ENCODE measurements at places on chromosomes 2 and 18. TPM values are rescaled to one million over a fixed set of nuclear protein-coding genes. Genes with fewer than 3 reads are reported as not detected.

The PJVK gene
- 3.8 TPM for total RNA-seq

The TMEM247 gene
- total RNA-seq: not detected

The G6PC2 gene
- total RNA-seq: not detected

The IL18RAP gene
- 0.07 TPM for total RNA-seq

The IRS1 gene
- 16.1 TPM for total RNA-seq

The CCDC85A gene
- 0.29 TPM for total RNA-seq
